ENCODE measurements at places on chromosomes 4 and X.

GRCh38 chr4:108821351-108821930, 58.6 kb upstream of the ETNPPL start:
- no peak for DNase-seq

DNA sequence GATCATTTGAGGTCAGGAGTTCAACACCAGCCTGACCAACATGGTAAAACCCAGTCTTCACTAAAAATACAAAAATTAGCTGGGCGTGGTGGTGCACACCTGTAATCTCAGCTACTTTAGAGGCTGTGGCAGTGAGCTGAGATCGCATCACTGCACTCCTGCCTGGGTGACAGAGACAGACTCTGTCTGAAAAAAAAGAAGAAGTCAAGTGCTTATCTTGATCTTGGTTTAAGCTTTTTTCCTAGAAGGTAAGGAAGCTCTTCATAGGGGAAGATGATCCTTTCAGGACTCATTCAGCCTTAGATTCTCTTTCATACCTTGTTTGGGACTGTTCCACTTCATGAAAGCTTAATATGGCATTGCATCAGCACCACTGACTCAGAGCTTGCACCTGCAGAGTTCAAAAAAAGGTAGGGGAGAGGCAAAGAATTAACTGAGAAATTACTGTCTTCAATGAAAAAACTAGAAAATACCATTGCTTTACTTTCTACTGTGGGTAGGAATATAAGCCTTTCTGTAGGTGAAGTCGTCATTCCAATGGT, 70.8 kb upstream of the EPGN start:
- no peak for DNase-seq

- peak; percentile 36 for DNase-seq
Measured at GRCh38 chrX:41275661-41276609, 58.0 kb upstream of the DDX3X start.

DNA sequence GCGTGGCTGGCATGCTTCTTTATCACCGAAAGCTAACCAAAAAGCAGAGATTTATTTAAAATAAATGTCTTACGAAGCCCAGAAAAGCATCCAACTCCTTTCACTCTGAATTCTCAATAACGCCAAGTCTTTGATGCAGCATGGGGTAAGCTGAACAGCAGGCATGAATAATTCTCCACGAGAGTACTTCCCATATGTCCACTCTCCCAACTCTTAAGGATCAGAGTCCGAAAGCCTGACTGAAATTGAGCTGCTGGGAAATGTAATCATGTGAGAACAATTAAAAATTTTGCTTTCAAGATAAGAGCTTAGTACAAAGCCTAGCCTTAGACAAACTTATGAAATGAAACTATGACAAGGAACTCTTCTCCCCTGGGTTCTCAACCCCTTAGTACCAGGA, 7.5 kb upstream of the SLC39A8 start:
- DNase-seq: no peak

DNA sequence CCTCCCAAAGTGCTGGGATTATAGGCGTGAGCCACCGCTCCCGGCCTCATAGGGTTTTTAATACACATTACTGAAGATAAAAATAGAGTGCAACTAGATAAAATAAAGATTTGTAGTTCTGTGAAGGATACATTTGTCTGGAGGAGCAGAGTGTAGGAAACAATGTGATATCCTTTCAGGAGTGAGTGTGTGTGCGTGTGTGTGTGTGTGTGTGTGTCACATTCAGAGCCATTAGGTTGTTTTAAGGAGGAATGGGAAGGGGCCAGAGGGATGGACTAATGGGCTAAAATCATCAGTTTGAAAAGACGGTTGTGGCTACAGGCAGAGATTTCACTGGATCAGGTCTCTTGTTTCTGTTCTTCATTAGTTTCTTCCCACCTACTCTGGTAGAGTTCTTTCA, 40.0 kb downstream of the RBPJ start:
- DNase-seq: no peak

GRCh38 chrX:104351173-104351769, 96.5 kb upstream of the ESX1 start:
- no peak for DNase-seq

- DNase-seq: no peak
Measured at GRCh38 chrX:9825129-9825790, 39.0 kb downstream of the SHROOM2 start.

DNA sequence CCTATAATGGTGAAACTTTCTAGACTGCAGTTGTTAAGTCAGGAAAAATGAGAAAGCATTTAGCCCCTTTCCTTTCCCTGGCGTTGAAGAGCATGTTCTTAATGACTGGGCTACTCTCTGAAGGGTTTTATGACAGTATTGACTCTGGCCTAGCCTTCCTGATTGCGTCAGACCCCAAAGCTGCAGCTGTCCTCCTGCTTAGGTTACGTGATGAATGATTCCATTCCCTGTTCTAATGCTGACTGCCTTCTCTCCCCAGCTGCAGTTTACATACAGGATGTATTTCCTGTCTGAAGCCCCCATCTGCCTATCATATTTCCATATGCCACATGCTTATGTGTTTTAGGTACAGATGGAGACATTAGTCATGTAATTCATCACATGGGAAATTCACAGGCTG, 105.8 kb upstream of the EGFL6 start:
- DNase-seq: no peak

- no peak for DNase-seq
Measured at GRCh38 chr4:95531141-95531540, 17.6 kb downstream of the UNC5C start.

DNA sequence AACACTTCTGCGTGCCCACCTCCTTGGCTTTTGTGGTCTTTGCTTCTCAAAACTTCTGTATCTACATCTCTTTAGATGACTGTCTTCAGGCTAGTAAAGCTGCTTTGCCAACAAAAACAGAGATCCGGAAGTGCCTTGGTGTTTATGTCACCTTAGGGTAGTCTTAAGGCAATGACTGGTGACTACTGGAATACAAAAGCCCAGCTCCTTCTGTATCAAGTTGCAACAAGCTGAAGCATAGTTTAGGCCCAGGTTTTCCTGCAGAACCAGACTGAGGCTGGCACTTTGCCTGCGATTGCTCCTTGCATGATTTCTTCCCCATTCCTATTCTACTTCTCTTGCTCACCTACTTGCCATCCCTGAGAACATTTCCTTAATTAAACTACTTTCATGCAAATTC, 333.8 kb downstream of the DMD start:
- no peak for DNase-seq

GRCh38 chrX:149036086-149036485, 469.0 kb downstream of the IDS start:
- no peak for DNase-seq

GRCh38 chr4:170090352-170091052, 746 bp upstream of the AADAT start:
- DNase-seq: no peak

- no peak for DNase-seq
Measured at GRCh38 chrX:118751950-118752783, 24.8 kb downstream of the IL13RA1 start.

DNA sequence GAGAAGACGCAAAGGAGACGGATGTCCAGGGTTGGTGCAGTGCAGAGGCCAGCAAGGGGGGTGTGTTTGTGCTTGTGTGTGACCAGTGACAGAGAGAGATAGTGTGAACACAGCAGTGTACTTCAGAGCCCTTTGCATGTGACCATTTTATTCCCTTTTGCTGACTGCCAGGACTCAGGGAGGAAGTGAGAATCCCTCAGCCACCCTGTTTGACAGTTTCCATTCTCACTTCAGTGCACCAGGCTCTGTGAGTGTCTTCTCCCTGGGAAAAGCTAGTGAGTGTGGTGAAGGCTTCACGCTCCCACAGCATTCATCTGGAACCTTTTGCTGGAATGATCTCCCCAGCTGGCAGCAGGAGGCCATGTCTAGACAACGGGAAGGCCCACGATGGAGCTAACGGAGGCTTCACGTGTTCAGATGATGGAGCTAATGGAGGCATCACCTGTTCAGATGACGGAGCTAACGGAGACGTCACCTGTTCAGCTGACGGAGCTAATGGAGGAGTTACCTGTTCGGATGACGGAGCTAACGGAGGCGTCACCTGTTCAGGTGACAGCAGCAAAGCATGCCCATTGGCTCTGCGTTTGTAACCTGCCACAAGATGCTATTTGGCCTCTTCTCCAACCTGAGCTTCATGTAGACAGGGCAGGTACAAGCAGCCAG, 195.4 kb downstream of the AFAP1 start:
- DNase-seq: no peak

DNA sequence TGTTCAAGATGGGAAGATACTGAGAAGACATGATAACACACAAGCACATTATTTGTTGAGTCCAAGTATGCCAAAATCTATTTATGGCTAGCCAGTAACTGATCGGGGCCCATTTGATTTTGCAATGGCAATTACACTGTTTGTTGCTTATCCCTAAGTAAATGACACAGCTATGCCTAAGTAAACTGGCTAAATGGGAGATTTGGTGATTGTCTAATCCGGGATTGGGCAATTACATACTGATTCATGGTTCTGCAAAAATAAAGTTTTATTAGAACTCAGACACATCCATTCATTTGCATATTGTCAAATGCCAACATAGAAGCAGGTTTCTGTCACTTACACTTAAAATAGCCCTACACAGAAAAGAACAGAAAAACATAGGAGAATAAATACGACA, 140.2 kb upstream of the TBL1X start:
- DNase-seq: no peak

- no peak for DNase-seq
Measured at GRCh38 chrX:22063284-22063683, 31.2 kb downstream of the PHEX start.

DNA sequence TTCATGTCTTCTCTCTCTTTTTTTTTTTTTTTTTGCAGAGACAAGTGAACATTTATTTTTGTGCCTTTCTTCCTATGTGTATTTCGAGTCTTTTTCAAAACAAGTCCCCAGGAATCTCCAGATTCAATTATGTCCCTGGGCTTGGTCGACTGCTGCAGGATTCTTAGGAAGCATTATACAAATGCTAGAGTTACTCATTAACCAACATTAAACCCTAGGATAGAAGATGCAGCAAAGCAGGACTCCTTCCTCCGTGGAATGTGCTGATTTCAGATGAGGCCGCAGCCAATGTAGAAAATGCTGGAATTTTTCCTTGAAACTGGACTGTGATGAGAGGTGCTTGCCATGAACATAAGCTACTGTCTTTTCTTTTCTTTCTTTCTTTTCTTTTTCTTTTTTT, 3.4 kb downstream of the ZNF81 start:
- no peak for DNase-seq

- no peak for DNase-seq
Measured at GRCh38 chr4:28093071-28093470, 1232.4 kb downstream of the STIM2 start.

- no peak for DNase-seq
Measured at GRCh38 chr4:52477191-52477780, 181.8 kb downstream of the USP46 start.

GRCh38 chr4:186723292-186724057, at the start of gene FAT1:
Gene FAT1 (minus strand): TSS chr4:186723856. CDS start chr4:186709827, 14,029 bp downstream.
- no peak for DNase-seq

- no peak for DNase-seq
Measured at GRCh38 chr4:138300616-138301015, 58.5 kb upstream of the SLC7A11 start.

DNA sequence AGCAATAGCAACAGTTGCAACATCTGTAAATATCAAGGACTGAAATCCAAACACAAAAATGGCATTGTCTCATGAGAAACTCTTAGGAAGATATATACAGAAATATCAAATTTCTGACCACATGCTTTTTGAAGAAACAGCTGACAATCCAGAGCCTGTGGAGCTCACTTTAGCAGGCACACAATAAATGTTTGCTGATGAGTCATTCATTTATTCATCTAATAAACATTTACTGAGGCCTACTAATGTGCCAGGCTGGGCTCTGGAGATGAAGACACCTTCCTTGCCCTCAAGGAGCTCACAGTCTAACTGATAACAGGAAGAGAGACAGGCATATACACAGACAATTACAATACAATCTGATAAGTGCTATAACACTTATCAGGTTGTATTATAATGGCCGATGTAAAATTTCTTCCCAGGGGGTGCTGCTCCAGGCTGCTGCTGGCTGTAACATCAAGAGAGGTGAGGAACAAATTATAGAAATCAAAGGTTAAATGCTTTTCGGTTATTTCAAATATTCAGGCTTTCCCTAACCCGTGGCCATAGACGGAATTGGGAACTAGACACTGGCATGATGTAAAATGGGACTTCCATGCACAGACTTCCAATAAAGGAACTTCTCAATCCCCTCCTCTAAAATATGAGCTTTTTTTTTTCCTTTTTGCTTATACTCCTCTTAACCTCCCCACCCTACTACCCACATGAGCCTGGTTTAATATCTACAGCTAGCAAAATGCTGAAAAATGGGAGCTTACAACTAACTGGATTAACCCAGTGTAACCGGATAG, 16.8 kb upstream of the ZCCHC13 start:
- no peak for DNase-seq

DNA sequence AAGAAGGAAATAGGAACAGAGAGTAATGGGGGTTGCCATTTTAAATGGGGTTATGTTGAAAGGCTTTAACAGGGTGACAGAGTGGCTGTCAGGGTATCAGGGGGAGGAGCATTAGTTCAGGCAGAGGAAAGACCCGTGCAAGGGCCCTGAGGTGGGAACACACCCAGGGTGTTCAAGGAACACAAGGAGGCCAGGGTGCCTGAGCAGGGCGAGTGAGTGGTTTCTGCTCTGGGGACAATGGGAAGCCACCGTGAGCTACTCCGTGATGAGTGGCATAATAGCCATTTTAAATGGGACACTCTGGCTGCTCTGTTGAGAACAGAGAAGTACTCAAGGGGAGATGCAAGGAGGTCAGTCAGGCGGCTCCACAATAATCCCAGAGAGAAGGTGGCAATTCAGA, 4.5 kb downstream of the EVC2 start:
- DNase-seq: no peak

DNA sequence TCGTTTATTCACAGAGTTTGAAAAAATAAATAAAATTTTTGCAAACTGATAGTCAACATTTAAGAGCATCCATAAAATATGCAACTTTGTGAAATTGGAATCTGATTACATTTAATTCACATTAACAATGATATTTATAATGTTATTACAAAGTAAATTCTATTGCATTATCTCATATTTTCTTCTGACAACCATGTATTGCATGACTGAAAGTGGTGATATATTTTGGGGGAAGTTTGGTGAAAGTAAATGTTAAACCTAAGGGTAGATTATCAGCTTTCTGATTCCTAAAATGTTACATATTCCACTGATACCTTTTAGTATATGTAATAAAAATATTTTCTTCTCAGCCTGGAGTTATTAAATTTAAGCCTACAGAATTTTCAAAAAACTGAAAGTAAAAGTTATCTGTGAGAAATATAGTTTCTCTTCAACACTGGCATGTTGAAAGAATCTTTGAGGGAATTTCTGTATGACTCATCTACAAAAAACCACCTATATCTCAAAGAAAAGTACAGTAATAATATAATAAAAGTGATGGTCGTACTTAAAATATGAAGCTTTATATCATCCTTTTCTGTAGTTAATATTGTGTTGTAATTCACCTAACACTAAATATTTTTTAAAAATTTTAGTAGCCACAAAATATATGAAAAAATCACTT, 1179.6 kb upstream of the PCDH7 start:
- DNase-seq: no peak

- no peak for DNase-seq
Measured at GRCh38 chr4:78058591-78059523, 1.7 kb downstream of the FRAS1 start.

All from thymus (tissue), 14 donors.